ENCODE measurements at places on chromosomes 6 and 20.

GRCh38 chr6:149454346-149454848 is 30.4 kb downstream of the ZC3H12D start:
- peak; percentile 85 for DNase-seq

DNA sequence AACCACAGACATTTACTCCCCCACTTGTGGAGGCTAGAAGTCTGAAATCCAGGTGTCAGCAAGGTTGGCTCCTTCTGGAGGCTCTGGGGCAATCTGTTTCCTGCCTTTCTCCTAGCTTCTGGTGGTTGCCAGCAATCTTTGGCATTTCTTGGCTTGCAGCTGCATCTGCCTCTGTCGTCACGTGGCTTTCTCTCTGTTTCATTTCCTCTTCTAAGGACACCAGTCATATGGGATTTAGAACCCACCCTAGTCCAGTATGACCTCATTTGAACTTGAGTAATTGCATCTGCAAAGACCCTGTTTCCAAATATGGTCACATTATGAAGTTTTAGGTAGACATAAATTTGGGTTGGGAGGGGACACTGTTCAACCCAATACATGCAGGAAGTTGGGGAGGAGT is 56.2 kb upstream of the EPB41L1 start:
- no peak for DNase-seq

GRCh38 chr6:134341999-134342567 is 24.2 kb upstream of the SGK1 start:
- DNase-seq, result no peak

DNA sequence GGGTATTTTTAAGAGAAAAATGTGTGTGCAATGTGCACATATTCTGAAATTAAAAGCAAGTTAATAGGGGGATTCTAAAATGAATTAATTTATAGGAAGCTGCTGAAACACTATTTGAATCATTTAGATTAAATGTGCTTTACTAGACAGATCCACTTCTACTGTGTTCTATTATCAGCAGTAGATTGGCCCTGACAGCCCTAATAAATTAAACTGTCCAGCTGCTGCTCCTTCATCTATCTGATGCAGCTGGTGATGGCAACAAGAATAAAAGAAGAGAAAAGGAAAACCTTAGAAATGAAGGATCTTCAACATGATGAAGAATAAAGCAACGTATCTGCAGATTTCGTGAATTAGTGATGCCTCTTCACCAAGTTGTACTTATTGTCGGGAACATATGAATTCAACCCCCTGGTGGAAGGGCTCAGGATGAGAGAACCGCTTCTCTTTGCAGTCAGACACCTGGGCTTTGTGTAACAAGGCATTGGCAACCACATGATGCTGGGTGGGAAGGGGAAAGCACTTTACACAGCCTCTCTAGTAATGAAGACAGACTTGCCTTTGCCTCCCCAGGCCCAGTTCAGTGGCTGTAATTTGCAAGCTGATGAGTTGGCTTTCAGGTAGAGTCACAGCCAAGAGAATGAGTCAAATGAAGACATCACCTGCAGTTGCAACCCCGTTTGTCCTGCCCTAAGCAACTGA is 94.4 kb downstream of the LAMP5 start:
- no peak for DNase-seq

DNA sequence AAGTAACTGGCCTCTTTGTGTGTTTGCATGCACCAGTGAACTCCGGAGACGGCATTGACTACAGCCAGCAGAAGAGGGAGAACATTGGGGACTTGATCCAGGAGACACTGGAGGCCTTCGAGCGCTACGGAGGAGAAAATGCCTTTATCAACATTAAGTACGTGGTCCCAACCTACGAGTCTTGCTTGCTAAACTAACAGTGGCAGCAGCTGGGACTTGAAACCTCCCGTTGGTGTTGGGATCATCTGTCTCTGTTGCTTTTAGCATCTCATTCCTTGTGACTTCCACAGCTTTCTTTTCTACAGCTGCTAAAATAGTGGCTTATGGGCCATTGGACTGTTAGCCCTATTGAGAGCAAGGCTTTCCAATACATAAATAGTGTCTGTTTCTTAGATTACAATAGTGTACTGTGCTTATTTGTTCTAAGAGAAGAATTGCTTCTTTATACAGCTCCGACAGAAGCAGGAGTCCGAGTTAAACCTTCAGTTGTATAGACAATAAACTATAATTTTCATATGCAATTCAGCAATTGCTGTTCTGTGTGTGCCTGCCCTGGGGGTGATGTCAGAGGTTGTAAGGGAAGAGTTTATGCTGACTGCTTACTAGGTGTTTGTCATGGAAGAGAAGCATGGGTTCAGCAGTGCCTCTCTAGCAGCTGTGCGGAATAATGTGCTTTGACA is 99.6 kb upstream of the QKI start:
- DNase-seq, result no peak

GRCh38 chr20:57964011-57964862 is 254.4 kb upstream of the PMEPA1 start:
- peak; percentile 45 for DNase-seq

DNA sequence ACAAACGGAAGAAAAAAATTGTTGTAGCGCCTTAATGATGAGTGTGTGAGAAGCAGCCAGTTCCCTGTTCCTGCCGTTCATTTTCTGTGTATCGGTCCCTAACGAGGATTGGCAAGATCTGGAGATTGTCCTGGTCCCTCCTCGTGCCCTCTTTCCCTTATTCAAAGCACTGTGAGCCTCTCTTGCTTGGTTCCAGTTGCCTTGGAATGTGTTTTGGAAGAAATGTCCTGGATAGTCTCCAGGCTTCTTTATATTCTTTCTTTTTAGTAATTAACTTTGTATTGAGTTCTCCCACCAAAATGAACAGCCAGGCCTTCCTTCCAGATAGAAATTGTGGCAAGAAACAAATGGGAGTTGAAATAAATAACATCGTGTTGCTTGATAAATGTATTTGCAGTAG is 348.3 kb downstream of the CDH26 start:
- DNase-seq, result no peak

DNA sequence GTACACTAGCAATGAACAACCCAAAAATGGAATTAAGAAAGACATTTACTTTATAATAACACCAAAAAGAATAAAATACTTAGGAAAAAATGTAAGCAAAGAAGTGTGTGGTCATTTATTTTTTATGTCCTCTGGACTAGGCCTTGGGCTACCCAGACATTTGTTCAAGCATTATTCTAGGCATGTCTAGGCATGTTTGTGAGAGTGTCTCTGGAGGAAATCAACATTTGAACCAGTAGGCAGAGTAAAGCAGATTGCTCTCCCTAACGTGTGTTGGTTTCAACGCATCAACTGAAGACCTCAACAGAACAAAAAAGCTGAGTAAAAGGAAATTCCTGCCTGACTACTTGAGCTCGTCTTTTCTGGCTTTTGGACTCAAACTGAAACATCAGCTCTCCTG is 84.5 kb downstream of the ANKEF1 start:
- DNase-seq, result no peak

DNA sequence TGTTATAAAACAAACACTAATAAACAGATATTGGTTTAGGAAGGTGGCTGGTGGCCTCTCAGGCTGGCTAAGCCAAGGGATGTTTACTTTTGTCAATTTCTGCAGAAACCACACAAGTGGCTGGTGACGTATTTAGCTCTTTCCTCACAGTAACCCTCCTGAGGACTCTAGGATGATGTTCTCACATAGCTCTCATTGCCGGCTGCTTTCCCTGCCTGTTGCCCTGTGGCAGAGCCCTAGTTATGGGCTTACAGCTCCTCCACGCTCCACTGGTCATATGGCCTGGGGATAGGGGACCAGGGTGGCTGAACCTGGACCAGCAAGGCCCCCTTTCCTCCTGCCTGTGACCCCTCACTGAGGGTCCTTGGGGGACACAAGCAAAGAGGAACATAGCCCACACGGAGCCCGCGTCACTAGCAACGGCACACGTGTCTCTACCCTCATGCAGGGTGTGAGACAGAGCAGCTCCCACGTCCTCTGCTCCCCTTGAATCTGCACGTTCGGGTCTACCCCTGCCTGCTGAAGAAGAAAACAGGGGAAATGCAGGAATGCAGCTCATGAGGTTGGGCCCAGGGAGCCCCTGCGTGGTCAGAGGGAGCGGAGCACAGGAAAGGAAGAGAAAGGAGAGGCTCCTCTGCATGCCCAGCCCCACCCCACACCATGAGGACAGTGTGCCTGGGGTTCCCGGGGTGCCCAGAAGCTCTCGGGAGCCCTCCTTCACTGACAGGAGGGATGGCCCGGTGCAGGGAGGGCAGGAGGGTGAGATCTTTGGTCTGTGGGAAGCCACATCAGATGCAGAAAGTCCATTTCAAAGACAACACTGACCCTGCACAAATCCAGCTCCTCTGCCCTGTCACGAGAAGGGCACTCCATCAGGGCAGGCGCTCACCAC is 13.9 kb downstream of the RAMACL start:
- DNase-seq, result no peak

GRCh38 chr6:68069921-68070710 is 565.0 kb upstream of the ADGRB3 start:
- no peak for DNase-seq

DNA sequence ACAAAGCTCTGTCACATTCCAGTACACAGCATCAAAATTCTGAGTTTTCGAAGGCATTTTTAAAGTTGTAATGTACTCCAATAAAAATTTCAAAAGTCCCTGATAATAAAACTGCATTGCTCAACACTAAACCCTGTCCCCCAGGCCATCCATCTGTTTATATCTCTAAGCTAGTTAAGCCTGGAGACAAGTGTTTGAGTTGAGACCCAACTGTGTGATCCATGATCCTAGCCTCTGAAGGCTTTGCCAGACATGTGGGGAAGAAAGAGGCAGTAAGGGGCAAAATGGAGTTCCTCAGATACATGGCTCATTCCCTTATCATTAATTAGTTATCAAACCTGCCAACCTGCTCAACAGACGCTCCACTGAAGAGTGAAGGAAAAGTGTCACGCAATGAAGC is 198.4 kb downstream of the ISM1 start:
- no peak for DNase-seq

- DNase-seq, result no peak
These were observed 137.6 kb downstream of the AIG1 start for GRCh38 chr6:143198312-143198711.

- DNase-seq, result no peak
These were observed 25.8 kb downstream of the MKKS start for GRCh38 chr20:10408108-10408813.

DNA sequence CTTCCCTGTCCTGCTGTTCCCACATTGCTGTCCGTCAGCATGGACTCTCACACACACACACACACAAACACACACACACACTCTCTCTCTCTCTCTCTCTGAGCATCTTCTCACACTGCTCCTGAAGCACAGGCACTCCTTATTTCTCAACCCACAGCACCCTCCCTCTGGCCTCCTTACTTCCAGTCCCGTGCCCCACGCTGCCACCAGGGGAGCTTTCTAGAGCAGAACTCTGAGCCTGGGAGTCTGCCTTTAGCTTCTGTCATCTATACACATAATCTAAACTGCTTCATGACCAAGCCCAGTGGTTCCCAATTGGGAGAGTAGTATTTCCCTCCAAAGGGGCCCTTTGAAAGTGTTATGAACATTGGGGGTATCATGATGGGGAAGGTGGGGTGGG is 29.1 kb downstream of the HECA start:
- DNase-seq, result no peak

- DNase-seq, result no peak
These were observed 17.7 kb downstream of the SENP6 start for GRCh38 chr6:75619230-75619899.

DNA sequence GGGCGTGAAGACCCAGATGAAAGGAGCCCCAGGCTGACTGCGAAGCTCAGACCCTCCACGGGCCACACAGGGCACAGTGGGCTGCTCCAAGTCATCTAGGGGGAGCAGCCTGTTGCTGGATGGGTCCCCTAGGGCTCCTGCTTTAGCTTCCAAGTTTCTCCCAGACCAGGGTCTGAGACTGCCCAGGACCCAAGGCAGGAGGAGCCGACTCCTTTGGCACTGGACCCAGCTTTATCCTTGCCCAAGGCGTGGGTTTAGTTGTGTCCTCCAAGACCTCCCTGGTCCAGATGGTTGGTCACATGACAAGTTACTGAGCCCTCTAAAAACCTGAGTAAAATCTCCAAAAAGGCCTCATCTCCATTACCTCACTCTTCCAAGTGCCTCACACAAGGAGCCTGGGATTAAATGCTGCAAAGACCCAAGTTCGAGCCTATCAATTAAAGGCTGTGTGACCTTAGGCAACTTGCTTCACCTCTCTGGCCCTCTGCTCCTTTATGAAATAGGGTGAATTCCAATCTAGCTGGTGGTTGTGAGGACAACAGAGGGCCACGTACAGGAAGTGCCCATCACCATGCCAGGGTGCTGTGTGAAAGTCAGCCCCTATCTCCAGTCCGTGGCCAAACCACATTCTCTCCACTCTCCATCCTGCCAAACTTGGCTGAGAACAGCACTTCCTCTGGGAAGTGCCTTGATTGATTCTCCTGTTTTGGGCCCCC is 2.5 kb downstream of the NECAB3 start:
- DNase-seq, result no peak

DNA sequence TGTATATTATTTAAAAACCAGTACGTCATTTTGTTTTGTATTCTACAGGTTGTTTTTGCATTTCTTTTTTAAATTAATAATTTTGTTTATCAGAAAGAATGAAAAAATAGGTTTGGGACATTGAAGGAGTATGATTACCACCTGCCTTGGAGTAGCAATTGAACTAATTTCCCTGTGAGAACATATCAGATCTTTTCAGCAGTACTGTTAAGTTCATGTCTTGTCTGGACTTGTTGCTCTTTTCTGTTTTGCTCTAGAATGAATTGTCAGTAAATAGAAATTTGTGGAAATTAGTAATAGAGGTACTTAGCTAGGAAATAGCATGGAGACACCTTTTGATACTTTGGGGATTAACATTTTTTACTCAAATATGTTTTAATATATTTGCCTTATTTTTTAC is 24.3 kb downstream of the HSF2 start:
- DNase-seq, result no peak

DNA sequence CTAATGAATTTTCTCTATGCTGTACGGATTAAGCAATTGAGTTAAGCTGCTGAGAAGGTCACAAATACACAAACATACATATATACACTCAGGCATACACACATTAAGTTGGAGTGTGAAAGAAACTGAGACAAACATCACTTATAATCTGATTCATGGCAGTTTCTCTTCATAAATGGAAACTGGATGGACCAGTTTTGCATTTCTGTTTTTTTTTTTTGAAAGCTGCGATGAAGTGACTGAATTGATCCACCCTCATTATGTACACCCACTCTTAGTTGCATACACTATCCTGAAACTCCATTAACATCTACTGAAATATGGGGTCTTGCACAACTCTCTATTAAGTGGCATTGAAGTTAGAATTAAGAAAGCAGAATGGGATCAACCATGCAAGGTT is 32.9 kb upstream of the TENT5A start:
- DNase-seq, result no peak

DNA sequence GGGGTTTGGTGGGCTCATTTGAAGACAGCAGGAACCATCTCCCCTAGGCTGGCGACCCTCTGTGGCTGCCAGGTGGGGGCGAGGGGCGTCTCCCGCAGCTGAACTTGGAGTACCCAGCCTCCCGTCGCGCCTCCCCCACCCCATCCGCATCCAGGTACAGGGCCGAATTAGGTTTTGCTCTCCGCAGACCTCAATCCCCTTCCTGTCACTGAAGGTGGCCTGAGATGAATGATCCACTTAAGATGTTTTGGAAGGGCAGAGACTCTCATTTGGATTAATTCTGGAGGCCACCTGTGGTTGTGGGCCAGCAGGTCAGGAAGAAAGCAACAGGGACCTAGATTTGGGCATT is 493 bp downstream of the CD83 start:
- DNase-seq, result no peak
